ENCODE measurements at places on chromosomes 7 and 10.

GRCh38 chr10:77028042-77028441 is 609.6 kb downstream of the KCNMA1 start:
- DNase-seq = no peak

GRCh38 chr10:89129911-89130310 is 77.2 kb downstream of the CH25H start:
- peak; percentile 14 for DNase-seq

GRCh38 chr7:157890921-157891401 is 554.2 kb downstream of the DNAJB6 start:
- DNase-seq = no peak

GRCh38 chr7:132486274-132486610 is 90.0 kb downstream of the PLXNA4 start:
- DNase-seq = no peak

- DNase-seq = no peak
Measured at GRCh38 chr10:124436191-124436638, 13.6 kb downstream of the NKX1-2 start.

DNA sequence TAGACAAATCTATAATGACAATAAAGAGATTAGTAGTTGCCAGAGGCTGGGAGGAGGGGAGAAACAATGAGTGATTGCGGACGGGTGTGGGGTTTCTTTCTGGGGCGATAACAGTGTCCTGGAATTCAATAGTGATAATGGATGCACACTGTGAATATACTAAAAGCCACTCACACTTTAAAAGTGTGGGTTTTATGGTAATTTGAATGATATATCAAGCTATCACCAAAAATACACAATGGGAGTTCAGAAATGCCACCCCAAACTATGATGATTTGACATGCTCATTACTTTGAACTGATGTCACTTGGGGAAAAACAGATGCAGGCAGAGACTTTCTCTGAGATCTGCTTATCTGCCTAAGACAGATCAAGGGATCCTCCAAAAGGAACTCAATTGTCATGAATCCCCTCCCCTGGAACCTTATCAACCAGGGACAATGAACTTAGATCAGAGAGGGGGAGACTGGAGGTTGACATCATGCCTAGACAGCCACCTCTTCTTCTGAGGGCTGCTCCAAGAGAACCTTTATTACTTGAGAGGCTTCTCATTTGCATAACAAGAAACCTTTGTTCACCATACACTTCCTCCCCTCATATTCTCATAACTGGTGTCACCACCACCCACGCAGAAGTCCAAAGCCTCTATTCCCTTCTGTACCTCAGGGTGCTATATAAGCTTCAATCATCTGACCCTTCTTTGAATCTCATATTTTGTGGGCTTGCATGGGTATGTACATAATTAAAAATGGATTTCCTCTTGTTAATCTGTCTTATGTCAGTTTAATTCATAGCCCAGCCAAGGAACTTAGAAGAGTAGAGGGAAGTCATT is 14.8 kb upstream of the ZC3HAV1 start:
- DNase-seq = no peak

- no peak for DNase-seq
Measured at GRCh38 chr7:51071427-51071826, 245.2 kb downstream of the COBL start.

DNA sequence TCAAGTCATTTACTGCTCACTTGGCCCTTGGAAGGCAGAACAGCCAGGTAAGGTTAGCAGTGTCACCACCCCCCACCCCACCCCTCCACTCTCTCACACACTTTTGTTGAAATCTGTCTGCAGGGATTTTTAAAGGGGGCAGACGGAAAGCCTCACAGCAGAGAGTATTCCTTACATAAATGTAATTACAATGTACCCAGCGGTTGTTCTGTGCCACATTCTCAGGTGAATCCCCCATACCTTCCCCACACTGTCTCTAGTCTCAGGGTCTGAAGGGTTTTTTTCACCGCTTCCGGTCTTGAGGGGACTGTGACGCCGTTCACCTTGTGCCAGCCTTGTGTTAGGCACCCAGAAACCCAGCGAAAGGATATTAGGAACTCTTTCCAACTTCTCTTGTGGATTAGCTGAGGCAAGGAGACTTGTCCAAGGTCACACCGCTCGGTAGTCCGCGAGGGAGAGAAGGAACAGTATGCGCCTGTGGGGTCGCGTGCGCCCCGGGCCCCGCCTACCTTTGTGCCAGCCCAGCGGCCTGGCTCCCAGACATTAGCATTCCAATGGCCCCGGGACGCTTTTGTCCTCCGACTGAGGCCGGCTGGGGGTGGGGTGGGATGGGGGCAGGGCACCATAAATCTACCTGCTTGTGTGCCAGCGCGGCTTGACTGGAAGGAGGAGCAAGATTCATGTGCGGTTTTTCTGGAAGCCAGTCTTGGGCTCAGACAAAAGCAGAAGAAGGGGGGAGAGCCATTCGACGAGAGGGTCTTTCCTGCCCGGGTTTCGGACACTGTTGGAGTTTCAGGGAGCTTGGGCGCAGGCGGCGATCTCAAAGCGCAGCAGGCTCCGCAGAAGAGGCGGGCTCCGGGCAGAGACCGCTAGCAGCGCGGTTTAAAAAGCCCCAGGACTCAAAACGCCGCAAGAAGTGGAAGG is 4.5 kb downstream of the NEUROG3 start:
- DNase-seq = no peak

GRCh38 chr7:122831436-122831835 is 54.8 kb downstream of the CADPS2 start:
- no peak for DNase-seq

- no peak for DNase-seq
Measured at GRCh38 chr10:113625461-113626186, 38.2 kb downstream of the NRAP start.

DNA sequence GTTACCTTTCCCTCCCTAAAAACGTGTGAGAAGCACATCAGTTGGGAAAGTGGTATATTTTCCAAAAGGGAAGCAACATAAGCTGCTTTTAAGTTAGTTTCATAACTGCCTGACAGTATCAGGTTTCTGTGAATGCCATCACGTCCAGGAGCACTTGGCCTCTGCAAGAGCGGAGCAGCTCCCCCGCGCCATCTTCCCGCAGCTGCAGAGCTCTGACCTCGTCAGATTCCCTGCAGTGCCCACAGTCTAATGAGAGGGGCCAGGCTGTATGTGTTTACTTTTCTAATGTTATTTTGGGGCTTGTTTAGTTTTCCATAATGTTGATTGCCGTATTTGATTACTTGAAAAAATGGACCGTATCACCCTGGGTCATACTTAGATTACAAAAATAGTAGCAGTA is 74.2 kb downstream of the MGMT start:
- no peak for DNase-seq

GRCh38 chr10:87598700-87599099 is 61.0 kb upstream of the PAPSS2 start:
- DNase-seq = no peak

DNA sequence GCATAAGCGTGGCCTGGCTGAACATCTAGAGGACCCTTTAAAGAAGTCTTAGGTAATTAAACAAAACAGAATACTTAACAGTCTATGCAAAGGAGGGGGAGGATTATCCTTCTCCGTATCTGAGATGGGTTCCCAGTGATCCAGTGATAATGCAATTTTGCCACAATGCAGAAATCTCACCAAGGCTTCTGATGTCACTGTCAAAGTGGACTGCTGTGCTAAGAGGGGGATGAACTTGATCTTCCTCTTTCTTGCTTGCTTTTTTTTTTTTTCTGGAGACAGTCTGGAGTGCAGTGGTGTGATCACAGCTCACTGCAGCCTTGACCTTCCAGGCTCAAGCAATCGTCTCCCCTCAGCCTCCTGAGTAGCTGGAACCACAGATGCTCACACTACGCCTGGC is 30.8 kb downstream of the GATA3 start:
- DNase-seq = no peak

DNA sequence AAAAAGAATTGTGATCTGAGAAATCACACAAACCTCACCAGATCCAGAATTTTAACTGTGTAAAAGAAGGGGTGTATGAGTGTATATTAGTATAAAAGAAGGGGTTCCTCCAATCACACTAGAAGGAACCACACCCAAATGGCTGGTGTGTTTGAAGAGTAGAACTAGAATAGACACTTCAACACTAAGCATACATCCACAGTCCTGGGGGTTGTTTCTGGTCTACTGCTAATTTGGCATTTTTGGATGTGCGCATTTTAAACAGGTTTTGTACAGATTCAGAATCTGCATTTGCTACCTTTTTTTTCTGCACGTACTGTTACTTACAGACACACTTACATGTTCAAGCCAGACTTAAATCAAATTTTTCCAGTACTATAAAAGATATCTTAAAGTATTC is 64.6 kb downstream of the PDE1C start:
- DNase-seq = no peak

DNA sequence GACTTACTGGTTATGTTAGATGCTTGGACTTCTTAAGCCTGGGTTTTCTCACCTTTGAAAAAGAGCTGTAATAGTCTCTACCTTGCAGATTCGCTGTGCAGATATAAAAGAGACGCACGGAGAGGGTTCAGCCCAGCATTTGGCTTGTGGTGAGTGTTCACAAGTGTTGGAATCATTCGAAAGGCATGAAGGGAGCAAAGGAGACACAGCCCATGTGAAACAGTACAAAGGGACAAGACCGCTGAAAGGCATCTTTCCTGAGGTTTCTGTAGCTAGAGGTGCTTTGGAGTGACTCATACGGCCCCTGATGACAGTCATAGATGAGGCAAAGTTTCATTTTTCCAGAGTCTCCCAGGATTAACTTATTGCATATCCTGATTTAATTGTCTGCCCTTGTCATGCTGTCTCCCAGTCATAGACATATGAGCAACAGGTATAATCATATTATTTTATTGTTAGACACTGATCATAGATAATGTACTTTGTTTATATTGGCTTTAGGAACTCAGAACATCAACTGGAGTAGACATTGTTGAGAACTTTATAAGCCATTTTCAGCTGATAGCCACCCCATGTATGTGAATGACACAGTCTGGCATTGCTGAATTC is 171.1 kb downstream of the ADRA2A start:
- no peak for DNase-seq

GRCh38 chr7:89265631-89266030 is 470.1 kb upstream of the TEX47 start:
- DNase-seq = no peak

- DNase-seq = no peak
Measured at GRCh38 chr10:94264085-94264484, 98.7 kb downstream of the NOC3L start.

DNA sequence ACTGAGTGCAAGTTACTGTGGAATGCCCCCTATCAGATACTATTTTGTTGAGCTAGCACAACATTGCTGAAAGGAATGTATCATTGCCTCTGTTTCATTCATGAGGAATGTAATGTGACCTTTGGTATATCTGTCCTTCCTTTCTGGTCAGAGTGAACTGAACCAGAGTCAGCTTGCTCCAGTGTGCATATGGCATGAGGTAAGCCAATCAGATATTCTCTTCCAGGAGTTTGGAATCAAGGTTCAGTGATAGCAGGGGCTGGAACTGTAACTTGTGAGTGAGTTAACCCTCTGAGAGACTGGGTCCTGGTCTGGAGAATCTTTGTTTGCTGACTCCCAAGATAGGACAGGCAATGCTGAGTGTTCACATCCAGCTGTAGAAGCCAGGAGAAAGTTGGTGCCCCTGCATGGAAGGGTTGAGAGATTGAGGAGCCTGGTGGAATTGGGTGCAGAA is 45.3 kb upstream of the OSBPL3 start:
- peak; percentile 84 for DNase-seq
